CD4-positive, alpha-beta T cell treated with Interleukin-6 at 100 ng/mL for 8 hours (primary cell): ENCODE measurements at places on chromosomes 2 and 18.

GRCh38 chr18:73948497-73948896 lies 199.1 kb downstream of the FBXO15 start:
- no peak for DNase-seq

GRCh38 chr2:223549215-223549614 lies 52.9 kb downstream of the SCG2 start:
- DNase-seq: no peak

DNA sequence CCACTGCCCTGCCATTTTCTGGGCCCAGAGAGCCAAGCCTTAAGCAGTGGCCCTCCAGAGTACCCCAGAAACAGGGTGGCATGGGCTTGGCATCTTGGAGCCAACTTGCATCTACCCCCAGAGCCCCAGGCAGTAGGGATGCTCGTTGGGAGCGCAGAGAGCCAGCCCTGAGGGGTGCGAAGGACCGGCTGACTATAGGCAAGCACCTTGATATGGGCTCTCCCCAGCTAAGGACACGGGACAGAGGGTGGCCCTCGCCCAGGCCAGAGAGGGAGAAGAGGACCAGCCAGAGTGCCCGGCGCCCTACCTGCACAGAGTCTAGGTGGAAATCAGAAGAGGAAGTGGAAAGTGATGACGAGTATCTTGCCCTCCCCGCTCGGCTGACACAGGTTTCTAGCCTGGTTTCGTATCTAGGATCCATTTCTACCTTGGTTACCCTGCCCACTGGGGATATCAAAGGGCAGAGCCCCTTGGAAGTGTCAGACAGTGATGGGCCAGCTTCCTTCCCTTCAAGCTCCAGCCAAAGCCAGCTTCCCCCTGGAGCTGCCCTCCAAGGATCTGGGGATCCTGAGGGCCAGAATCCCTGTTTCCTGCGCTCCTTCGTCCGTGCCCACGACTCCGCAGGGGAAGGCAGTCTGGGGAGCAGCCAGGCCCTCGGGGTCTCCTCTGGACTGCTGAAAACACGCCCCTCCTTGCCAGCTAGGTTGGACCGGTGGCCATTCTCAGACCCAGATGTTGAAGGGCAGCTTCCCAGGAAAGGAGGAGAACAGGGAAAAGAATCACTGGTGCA lies 16.2 kb downstream of the CEP68 start:
- DNase-seq: no peak

- DNase-seq: no peak
These were observed 211.8 kb downstream of the SLC8A1 start for GRCh38 chr2:40240070-40240469.

GRCh38 chr2:217622205-217623060 lies 380.4 kb downstream of the TNS1 start:
- DNase-seq: no peak

- no peak for DNase-seq
These were observed 35.1 kb downstream of the EVA1A start for GRCh38 chr2:75525434-75526310.

DNA sequence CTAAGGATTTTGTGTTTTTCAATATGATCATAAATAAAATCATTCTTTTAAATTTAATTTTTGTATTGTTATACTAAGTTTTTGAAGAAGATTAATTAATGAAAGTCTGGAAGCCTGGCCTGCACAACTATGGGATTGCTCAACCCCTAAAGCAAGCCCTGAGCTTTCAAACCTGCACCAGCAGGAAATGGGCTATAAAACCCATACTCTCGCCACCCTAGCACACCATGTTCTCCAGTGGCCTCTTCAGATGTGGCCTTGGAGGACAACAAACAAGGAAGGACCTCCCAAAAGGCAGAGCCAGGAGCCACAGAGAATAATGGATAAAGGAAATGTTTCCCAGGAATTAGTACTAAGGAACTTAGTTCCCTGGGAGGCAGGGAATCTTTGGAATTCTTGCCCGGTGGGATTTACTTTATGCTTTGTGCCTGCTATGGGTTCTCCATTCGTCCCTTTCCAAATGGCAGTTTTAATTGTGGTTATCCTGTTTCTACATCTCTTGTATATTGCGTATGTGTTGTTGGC lies 212.5 kb downstream of the ZFP36L2 start:
- DNase-seq: no peak

- peak; percentile 50 for DNase-seq
These were observed 56.9 kb downstream of the ITGA6 start for GRCh38 chr2:172484253-172484652.

DNA sequence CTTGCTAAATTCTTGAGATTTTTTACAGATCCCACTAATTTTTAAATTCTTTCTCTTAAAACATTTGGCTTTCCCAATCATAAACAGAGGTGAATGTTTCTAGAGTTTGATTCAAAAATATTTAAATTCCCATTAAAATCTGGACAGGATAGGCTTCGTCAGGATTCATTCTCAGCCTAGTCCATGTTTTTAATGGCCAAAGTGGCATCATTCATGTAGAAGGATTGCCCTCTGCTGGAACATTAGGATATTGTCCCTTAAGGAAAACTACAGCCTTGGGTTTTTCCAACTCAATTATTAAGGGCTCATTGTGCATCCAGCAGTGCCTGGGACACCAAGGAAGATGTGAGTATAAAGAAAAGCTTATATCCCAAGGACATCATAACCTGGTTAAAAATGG lies 71.7 kb downstream of the TPGS2 start:
- DNase-seq: no peak

DNA sequence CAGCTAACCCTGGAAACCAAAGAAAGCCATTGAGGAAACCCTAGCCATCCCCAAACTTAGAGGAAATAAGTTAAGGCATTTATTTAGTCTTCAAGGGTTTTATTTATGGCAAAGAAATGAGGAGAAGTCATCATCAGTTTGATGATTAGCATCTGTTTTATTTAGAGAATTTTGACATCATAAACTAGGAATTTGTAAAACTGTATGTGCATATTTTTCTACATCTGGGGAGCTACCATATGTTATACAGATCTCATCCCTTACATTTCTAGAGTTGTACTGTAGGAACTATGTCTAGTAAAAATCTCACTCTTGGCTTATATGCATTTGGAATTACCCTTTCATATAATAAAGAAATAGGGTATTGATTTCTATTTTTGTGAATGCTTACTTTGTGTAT lies 48.7 kb downstream of the FMNL2 start:
- no peak for DNase-seq

DNA sequence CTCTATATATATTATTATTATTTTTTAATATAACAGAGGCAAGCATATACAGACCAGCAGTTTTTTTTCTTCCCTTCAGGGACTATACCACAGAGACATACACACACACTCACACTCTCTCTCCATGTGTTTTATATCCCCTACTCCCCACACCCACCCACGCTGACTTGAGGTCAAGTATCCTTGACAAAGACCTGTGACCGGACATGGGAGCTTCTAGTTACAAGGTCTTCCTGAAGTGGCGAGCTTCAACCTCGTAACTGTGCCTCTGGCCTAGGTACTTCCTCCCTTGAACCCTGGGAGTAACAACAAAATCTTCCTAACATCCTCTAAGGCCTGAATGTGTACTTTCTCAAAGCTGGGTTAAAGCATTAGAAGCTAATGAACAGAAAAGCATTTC lies 52.5 kb downstream of the POLR1A start:
- DNase-seq: no peak

- no peak for DNase-seq
These were observed 31.8 kb downstream of the AFF3 start for GRCh38 chr2:100110614-100111000.

DNA sequence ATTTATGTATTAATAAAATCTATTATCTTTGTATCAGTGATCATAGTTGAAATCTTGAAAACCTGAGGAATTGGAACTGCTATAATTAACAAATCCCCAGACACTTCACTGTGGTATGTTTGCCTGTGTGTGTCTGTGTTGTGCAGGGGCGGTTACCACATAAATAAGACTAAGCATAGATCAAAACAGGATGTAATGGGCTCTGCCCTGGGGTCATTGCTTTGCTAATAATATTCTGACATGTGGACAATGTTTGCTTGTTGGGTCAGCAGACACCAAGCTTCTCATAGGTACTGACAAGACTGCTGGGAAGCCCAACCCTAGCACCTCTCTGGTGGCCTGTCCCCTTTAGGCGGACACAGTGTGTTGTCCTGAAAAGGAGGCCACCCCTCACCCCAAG lies 35.8 kb upstream of the DOK6 start:
- DNase-seq: no peak

GRCh38 chr2:25266399-25266798 lies 75.3 kb downstream of the DNMT3A start:
- DNase-seq: no peak

GRCh38 chr2:49936965-49937364 lies 782.6 kb upstream of the FSHR start:
- DNase-seq: no peak

DNA sequence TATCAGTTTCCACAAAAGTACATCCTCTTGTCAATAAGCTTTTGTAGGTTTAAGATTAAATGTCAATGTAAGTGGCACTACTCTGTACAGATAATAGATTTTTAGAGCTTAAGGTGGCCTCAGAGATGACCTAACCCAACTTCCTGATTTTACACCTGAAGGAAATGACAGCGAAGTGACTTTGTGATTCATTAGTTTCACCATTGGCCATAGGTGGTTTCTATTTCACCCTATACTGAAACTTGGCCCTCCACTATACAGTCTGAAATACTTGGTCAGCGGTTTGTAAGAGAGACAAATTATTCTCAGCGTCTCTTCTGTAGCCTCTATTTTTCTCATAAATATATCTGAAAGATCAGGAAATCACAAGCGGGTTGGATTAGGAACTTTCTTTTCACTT lies 330.4 kb upstream of the FAM98A start:
- DNase-seq: no peak

- DNase-seq: no peak
These were observed 422 bp downstream of the OBSL1 start for GRCh38 chr2:219570924-219571310.

DNA sequence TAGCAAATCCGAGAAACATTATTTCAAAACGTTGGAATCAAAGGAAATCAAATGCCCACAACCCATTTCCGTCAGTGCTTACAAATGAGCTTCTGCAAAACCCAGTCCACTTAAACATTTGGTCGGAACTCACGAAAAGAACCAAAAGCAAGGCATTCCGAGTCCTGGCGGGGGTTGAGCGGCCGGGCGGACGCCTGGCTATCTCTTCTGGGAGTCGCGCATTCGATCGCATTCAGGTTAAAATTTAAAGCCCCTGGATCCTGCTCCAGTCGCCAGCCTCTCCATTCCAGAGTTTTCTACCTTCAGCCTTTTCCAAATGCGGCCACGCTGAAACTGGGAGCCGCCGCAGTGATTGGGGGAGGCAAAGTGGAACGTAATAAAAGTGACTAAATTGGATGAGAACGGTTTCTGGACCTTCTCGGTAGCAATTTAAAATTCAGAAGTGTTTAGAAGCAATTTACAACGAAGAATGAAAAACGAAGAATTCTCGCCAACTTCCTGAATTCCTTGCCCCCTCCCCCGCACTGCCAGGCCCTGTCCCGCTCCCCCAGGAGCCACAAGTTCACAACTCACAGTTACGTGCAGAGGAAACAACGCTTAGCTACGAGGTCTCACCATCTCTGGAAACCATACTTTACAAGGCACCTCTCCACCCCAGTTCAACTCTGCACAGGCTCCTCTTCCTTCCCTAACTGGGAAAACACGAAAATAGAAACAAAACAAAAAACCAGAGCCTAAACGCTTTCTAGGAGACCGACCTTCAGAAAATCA lies 1.7 kb upstream of the GATA6 start:
- DNase-seq: no peak

DNA sequence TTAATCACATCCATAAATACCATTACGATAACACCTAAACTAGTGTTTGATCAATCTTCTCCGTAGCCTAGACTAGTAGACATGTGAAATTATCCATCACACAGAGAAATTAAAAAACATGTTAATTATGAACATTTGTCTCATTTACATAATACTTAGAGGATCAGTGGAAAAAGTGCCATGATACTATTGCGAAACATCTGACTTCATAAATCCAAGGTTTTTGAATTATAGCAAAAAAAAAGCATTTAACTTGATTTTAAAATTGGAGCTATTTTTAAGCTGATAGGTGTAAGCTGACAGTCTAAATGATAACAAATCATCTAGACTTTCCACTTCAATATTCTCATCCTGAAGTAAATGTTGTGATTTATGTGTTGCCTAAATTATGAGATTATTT lies 51.6 kb downstream of the CBLN2 start:
- DNase-seq: no peak

- no peak for DNase-seq
These were observed 119.0 kb upstream of the CELF4 start for GRCh38 chr18:37684590-37684989.

- DNase-seq: no peak
These were observed 22.8 kb upstream of the SCN7A start for GRCh38 chr2:166516712-166517303.

- no peak for DNase-seq
These were observed 175.1 kb downstream of the ANKRD30B start for GRCh38 chr18:14922965-14923565.

DNA sequence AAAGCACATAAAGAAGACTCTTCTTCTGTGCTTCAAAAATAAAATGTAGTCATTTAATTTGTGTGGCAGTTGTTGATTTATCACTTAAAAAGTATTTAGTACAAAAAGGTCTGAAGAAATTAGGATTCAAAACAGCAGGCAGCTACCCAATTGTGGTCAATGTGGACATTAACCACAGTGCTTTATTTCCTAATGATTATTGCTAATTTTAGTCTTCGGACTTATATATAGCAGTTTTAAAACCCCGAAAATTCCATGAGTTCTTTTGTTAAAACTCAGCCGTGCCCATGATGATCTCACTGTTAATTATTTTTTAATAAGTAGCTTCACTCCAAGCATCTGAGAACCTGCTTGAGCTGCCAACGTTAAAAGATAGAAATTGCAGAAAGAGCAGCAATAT lies 594.3 kb downstream of the STK39 start:
- no peak for DNase-seq

GRCh38 chr18:36533446-36534153 lies 236.1 kb downstream of the FHOD3 start:
- DNase-seq: no peak

DNA sequence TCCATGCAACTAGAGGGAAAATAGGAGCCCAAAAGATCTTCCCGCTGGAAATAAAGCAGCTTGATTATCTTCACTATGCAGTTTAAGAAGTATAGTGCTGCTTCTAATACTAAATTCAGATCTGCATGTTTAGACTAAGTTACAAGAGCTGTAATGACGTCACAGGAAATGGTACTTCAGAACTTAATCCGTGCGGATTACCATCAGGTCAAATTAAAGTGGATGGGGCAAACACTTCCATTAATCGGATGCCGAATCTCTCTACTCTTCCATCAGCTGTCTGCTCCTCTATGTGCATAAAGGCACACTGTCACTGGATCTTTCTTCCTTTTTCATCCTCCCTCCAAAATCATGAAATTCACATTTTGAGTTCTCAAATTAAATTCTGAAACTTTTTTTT lies 52.6 kb downstream of the TRAPPC12 start:
- DNase-seq: no peak

GRCh38 chr18:55314031-55314430 lies 274.0 kb downstream of the TCF4 start:
- DNase-seq: no peak
